ENCODE measurements at places on chromosomes 4 and X.

DNA sequence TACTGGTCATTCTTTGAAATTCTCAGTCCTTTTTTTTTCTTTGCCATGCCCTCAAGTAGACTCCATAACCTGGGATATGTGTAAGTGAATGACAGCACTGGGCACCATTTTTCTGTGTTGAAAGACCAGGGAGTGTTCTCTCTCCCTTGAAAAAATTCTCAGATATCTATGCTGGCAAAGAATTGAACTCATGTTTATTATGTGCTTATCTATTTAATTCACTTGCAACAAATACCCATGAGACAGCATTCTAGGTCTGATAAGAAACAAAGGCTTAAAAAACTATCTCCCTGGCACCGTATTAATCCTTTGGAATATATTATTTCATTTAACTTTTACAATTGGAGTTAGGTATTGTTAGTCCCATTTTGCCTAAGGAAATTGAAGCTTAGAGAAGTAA lies 36.7 kb downstream of the LARP7 start:
- no peak for DNase-seq

DNA sequence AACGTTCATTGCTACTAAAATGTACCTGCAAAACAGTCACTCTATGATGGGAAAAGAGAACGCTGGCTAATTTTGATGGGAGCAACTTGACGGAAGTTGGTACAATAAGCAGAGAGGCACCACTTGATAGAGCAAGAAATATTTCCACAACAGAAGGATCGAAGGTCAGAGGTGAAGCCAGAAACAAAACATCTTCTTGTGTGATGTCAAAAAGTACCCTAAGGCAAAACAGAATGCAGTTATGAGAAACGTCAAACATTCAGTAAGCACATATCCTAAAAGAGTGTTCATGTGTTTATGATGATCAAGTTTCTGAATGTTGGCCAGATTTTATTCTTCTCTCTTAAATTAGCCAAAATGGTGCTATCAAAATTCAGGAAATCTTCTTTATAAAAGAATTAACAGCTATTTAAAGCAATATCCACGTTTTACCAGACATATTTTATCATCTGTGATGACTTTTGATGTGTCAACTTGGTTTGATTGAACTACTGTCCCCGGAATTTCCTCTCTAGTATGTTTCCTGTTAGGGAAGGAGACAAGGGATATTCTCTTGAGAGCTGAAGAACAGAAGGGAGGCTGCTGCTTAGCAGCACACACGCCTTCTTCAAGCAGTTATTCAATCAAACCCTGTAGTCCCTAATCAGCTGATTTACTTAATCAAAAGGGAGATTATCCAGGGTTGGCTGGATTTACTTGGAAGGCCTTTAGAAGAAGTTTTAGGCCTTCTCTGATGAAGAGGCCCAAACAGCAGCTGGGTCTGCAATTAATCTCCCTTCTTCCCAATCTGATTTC lies 15.7 kb downstream of the AASDH start:
- no peak for DNase-seq

GRCh38 chr4:84527391-84527790 lies 28.3 kb upstream of the NKX6-1 start:
- DNase-seq = no peak

DNA sequence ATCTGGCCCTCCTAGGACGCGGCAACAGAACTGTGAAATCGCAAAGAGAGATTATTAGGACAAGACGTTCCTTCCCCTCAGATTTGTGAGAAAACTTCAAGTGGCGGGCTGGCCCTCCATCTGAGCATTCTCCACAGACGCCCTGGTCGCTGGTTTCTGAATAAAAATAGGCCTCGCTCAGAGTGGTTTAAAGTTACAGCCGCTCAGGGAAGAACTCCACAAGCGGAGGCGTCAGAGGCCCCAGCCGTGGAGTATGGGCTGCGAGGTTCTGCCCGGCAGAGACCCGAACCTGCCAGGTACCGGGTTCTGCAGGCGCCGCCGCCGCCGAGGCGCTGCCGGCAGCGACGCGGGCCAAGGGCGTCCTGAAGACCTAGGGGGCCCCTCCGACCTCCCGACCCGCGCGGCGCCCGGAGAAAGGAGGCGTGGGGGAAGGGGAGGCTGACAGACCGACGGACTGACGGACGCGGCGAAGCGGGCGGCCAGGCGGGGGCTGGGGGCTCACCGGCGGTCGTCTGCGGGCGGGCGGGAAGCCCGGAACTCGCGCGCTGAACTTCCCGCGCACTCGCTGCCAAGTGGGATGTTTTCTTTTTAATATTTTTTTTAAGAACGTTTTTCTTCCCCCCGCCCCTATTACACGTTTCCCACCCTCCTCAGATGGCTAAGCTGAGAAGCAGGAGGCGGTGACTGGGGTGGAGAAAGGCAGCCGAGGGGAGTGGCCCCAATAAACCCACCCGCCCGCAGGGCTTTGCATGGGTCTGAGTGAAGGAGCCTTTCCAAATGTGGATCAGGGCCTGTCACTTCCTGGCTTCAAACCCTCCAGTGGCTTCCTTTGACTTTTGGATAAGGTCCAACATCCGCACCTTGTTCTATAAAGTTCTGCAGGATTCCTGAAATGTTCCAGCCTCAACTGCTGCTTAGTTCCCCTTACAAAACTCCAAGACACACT lies at the start of gene PABPC4L:
TSS of gene PABPC4L (minus strand) at position 574 of the 946 bp plus-strand sequence. CDS start 770 bp downstream, outside the sequence.
- DNase-seq = no peak

DNA sequence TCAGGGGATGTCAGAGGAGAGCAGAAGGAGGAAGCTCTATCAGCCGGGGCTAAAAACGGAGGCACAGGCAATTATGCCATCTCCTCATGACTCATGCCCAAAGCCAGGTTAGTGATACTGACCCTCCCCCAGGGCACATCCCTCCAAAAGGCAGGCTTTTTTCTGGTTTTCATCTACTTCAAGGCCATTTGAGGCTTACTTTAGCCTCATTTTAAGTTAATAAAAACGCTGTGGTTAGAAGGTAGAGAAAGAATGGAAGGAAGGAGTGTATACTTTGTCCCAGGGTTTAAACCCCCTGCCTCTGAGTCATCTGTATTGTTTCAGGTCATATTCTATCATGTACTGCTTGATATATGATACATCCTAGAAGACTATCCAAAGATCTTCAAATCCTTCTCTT lies 89.7 kb upstream of the NDP start:
- no peak for DNase-seq

- no peak for DNase-seq
Observed at GRCh38 chrX:149010013-149010852, 494.9 kb downstream of the IDS start.

- DNase-seq = no peak
Observed at GRCh38 chr4:38085751-38086150, 125.6 kb downstream of the PTTG2 start.
